ENCODE measurements at places on chromosomes 3 and 15.

GRCh38 chr3:189902230-189903186, 218.2 kb downstream of the P3H2 start:
- no peak for DNase-seq

GRCh38 chr3:122609798-122610559, 32.5 kb downstream of the PARP15 start:
- DNase-seq, result peak; percentile 20

DNA sequence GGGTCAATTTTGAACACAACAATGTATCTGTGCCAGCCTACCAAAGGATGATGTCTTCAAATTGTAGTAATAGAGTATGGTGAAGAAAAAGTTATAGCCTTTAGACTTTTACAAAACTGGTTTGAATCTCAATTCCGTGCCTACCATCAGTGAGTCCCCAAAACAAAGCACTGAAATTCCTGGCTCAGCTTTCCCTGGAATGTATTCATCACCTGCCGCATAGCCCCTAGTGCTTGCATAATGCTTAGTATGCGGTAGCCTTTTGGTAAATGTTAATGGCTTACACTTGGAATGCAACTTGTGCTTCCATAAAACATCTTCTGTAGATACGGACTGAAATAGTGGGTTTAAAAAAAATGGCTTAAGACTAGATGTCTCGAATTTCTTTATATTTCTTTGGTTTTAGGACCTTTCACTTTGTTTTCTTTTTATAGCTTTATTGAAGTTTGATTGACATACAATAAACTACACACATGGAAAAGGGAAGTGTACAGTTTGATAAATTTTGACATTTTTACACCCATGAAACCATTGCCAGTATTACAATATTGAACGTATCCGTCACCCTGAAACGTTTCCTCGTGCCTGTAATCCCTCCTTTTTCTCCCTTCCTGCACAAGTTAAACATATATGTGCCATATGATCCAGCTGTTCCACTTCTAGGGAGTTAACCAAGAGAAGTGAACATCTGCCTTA, 12.1 kb downstream of the SACM1L start:
- no peak for DNase-seq

- no peak for DNase-seq
Measured at GRCh38 chr15:68042156-68042854, 11.8 kb upstream of the PIAS1 start.

DNA sequence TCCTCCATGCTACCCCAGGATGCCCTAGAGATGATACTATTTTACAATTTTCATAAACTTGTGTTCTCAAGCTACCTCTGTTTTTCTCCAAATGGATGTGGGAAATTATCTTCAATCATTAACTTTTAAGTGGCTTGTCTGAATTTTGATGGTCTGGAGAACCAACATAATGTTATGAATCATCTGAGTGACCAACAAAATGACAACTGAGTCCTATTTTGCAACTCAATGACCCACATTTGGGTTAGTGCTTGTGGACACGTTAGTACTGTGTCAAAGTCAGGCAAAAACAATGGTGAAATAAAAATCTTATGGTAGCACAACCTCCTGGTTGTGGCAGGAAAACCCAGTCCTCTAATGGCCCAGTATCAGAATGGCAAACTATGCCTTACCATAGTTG, 352.4 kb upstream of the ZNF385D start:
- DNase-seq, result no peak

GRCh38 chr15:61318802-61319525, 89.9 kb upstream of the RORA start:
- no peak for DNase-seq

- no peak for DNase-seq
Measured at GRCh38 chr15:48112242-48112641, 8.5 kb upstream of the SLC24A5 start.

- DNase-seq, result peak; percentile 70
Measured at GRCh38 chr3:141796081-141796888, 33.1 kb downstream of the GRK7 start.

GRCh38 chr3:13233487-13234485, 160.6 kb upstream of the IQSEC1 start:
- DNase-seq, result peak; percentile 10

DNA sequence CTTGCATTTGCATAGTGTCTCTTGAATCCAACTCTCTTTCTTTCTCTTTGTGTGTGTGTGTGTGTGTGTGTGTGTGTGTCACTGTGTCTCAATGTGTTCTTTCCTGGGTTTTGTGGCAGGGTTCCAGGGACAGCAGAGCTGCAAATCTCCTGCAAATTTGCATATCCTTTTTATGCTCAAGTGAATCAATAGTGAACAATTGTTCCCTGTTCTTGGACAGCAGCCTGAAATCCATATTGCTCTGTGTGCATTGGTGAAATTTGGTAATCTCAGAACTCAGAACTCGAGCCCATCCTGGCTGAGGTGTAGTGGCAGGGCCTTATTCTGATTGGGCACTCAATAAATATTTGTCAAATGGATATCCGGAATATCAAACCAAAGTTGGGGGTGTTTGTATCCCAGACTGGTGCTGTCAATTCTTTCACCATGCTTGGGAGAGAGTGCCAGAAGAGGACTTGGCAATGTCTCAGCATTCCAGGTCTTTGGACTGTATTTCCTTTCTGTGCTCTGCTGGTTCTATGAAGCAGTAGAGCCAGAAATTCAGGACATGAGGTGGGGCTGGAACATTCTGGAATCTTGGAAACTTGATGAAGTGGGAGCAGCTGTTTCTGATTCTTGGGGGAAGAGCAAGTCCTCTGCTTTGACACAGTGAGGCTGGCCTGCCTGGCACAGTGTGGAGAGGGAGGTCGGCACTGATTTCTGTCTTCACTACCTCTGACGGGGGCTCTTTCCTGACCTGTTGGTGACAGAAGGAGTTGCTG, 380.6 kb upstream of the C2CD4B start:
- DNase-seq, result no peak

DNA sequence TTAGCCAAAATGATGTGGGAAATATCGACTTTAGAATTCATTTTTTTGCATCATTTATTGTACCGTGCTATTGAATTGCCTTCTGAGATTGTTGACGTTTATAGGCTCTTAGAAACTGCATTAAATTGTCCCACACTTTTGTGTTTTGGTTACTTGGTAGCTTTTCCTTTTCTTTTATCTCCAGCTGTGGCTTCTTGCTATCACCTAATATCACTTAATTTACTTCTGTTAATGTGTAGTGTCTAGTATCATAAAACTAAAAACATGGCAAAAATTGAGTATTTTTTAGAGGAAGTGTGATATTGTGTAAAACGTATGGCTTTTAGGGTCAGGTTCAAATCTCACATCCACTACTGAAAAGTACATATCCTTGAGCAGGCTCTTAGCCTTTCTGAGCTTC, 11.2 kb downstream of the TMOD3 start:
- DNase-seq, result no peak

- DNase-seq, result no peak
Measured at GRCh38 chr3:87501076-87501475, 224.7 kb upstream of the POU1F1 start.

DNA sequence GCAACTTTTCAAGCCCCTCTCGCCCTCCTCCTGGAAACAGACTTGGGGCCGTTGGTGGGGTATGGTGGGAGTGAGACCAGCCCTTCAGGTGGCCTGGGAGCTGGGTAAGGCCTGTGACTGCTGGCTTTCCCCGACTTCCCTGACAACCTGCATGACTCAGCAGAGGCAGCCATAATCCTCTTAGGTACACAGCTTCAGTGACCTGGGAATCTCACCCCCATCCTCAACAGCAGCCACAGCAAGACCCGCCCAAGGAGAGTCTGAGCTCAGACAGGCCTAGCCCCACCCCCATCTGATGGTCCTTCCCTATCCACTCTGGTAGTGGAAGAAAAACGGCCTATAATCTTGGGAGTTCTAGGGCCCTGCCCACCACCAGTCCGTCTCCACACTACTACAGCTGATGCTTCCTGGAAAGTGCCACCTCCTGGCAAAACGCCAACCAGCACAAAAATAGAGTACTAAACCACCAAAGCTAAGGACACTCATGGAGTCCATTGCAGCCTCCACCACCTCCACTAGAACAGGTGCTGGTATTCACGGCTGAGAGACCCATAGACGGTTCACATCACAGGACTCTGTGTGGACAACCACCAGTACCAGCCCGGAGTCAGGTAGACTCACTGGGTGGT, 13.1 kb upstream of the SLC27A2 start:
- no peak for DNase-seq

GRCh38 chr3:9769012-9769411, 735 bp downstream of the CAMK1 start:
- DNase-seq, result no peak

DNA sequence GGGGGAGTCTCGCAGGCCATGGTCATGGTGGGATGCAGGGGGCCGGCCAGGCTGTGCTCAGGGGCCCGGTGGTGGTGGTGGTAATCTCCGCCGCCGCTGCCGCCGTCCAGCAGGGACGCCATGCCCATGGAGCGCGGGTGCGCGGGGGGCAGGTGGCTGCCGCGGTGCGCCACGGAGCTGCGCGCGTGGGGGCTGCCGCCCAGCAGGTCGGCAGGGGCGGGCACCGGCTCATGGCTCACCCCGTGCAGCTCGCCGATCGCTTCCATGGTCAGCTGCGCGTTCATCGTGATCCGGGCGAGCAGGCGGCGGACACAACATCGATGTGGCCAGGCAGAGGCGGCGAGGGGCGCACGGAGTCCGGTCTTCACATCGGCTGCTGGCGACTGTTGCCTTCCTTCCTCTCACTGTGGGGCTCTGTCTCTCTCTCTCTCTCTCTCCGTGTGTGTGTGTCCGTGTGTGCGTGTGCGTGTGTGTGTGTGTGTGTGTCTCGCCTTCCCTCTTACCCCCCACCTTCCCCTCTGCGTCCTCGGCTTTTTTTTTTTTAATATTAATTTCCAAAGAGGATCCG, 451 bp downstream of the ONECUT1 start:
- no peak for DNase-seq

DNA sequence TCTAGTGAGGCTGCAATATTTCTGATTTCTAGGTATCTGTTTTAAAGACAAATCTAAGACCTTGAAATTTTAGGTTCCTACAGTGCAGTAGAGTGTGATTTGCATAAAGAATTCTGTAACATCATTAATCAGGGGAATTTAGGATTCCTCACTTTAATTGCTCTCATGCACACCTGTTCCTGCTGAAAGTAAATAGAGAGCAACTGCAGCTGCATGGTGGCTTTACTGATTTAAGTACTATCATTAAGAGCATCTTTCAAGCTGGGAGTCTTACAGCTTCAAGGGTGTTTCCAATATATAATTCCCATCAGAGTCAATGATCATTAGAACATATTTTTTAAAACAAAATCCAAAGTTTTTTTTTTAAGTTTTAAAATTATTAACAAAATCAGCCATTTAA, 36.0 kb upstream of the C3orf70 start:
- DNase-seq, result no peak

- no peak for DNase-seq
Measured at GRCh38 chr3:31252216-31253185, 280.2 kb upstream of the STT3B start.

- no peak for DNase-seq
Measured at GRCh38 chr3:182683858-182684257, 109.4 kb upstream of the ATP11B start.

DNA sequence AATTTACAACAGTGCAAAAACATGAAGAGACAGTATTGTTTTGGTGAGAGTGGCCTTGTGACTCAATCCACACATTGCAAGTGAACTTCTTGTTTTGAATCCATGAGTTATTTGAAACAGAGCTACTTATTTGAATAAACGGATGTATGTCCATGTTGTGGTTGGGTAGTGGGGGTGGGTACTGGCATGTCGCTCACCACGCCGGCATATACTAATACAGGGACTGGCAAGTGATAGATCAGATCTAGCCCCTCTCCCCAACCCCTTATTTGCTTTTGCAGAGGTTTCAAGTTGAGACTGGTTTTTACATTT, 83.8 kb downstream of the EDEM1 start:
- no peak for DNase-seq

DNA sequence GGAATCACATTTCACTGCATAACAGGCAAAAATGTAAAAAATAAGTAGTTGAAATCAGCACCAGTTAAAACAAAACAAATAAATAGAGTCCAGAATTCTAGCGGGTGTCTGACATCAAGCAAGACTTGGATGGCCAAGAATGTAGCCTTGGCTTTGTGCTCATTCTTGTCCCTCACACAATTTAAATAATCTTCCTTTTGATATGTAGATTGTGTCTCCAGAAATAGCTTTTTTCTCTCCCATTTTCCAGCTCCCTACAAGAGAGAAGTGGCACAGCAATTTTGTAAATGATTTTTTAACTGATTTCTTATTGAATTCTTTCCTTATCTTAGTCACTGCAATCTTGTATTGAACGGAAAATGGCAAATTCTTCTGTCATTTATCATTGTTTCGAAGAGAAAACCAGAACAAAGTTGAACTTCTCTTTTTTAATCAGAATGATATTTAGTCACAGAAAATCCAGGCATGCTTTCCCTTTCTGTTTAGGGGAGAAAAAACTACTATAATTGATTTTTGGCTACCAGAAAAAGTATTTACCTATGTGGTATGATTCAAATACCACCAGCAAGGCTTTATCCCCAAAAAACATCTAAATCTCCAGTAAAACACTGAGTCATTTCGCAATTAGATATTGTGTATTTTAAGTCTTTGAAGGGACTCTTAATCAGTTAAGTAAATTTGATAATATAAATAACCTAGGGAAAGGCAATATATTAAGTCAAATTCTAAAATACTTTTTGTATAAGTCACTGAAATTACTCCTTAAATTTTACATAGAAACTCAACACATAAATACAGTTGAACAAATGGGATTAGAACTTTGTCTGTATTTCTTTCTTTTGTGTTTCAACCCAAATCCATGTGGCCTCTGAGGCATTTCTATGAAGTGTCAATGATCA, 481.7 kb downstream of the GBE1 start:
- no peak for DNase-seq

DNA sequence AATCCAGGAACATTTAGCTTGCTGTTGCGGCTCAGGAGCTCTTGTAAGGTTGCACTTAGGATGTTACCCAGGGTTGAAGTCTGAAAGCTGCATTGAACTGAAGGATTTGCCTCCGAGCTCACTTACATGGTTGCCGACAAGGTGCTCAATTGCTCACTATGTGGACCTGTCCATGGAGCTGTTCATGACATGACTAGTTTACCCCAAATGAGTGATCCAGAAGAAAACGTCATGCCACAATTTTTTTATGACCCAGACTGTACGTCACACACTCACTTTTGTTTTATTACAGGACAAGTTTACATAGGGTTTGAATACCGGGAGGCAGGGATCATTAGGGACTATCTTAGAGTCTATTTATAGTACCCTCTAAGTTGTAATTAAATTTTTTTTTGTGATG, 21.0 kb upstream of the CLDN11 start:
- no peak for DNase-seq

- DNase-seq, result no peak
Measured at GRCh38 chr15:25684521-25685431, 178.4 kb downstream of the ATP10A start.

DNA sequence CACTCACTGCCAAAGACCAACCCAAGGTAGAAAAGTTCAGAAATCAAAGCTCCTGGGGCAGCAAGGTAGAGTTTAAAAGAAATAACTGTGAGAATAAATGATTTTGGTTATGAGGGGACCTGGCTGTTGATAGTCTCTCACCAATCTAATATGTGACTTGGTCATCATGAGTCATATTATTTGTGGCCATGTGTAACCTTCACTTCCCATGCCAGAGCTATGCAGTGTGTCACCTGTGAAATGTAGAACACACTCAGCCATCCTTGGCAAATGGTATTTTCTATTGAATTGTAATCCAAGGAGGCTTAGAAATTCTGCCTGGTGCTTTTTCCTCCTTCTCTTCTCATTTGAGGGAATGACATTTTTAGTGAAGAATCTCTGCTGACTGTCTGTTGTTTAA, 184.2 kb upstream of the STAC start:
- DNase-seq, result no peak

GRCh38 chr3:58539626-58540025, 2.6 kb upstream of the ACOX2 start:
- no peak for DNase-seq

GRCh38 chr15:74196175-74196574, 6.4 kb downstream of the STRA6 start:
- no peak for DNase-seq
